ENCODE measurements at places on chromosomes 12 and 14. TPM values are rescaled to one million over a fixed set of nuclear protein-coding genes. Genes with fewer than 3 reads are reported as not detected.

GRCh38 chr12:43306066-43306465, 245.9 kb downstream of the ADAMTS20 start:
- DNase-seq: no peak

DNA sequence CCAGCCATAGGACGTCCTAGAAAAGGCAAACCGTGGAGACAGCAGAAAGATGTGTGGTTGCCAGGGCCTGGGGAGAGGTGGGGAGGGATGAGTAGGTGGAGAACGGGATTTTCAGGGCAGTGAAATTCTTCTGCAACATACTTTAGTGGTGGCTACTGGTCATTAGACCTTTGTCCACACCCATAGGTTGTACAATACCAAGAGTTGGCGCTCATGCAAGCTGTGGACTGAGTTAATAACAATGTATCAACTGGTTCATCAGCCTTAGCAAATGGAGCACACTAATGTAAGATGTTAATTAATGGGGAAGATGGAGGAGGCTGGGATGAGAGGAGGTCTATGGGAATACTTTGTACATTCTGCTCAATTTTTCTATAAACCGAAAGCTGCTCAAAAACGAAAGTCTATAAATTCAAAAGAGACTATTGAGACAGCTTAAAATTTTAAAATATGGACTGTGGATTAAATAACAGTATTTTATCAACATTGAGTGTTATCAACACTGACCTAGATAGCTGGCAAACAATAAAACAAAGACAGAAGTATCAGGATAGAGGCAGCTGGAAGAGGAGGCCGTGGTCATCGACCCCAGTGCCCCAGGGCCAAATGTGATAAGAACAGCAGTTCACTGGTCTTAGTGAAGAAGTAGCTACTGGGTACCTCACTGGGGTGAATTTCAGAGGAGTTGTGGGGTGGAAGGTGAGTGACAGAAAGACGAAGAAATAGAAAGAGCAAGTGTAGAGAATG, 90.9 kb downstream of the SYNE3 start:
- DNase-seq: no peak

DNA sequence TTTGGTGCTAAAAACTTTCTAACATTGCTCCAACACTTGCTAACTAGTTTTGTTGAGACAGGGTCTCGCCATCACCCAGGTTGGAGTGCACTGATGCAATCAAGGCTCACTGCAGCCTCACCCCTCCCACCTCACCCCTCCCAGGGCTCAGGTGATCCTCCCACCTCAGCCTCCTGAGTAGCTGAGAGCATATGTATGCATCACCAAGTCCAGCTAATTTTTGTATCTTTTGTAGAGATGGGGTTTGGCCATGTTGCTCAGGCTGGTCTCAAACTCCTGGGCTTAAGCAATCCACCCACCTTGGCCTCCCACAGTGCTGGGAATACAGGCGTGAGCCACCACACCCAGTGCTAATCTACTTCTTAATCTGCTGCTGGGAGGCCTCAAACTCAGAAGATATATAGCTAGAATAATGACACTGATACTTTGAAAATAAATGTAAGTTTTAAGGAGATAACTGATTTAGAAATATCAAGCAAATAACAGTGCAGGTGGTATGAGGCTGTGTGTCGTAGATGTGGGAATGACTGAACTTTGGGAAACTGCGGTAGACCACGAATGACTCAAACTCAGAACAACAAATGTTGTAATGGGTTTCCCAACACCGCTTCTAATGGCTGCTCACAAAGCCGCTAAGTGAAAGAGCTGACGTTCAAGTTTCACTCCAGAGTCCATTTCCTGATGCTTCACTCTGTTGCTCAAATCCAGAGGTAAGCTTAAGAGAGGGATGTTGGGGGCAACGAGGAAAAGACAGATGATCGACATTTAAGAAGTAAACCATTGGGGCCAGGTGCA, 10.0 kb downstream of the TMCC3 start:
- no peak for DNase-seq

GRCh38 chr14:105493921-105494605, 3.0 kb downstream of the TEDC1 start:
- DNase-seq: no peak

Gene PPP4R3A
- 122 TPM for polyA plus RNA-seq

Gene BCL7A
- polyA plus RNA-seq: 40.7 TPM

GRCh38 chr14:89987161-89987475, 31.4 kb downstream of the TDP1 start:
- DNase-seq: no peak

DNA sequence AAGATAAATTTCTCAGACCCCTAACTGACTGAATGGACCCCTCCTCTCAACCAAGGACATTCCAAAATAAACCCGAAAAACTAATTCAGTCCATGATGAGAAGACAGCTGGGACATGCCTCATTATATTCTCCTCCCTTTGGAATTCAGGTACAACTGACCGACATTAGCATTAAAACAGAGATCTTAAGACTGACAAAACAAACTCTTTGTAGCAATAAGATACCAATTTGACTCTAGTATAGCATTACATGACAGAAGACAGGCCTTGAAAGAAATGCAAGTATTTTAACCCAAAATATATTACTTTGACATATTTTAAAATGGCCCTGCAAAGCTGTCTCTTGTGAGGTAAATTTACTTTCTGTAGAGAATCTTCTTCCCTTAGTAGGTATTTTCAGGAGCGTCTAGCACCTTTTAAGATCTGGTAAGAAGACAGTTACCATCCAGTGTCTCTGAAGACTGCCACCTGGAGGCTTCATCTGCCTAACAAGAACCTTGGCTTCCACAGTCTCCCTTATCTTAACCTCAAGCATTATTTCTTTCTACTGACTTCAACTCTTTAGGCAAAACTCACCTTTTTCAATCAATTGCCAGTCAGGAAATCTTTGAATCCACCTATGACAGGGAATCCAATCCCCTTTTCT, 957.5 kb downstream of the SLC6A15 start:
- no peak for DNase-seq

Gene IL31
- not detected for polyA plus RNA-seq

DNA sequence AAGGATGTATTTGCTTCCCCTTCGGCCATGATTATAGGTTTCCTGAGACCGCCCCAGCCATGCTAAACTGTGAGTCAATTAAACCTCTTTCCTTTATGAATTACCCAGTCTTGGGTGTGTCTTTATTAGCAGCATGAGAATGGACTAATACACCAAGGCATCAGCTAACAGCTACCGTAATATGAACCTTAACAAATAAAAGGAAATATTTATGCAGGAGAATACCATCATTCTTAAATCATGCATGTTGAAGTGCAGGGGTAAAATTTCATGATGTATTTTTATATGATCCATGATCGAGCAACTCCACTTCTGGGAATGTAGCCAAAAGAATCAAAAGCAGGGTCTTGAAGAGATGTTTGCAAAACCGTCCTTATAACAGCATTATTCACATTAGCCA, 379.0 kb downstream of the NPAS3 start:
- DNase-seq: no peak

Gene SIX6
- polyA plus RNA-seq: not detected
